Brain (organoid and tissue), 16 donors: ENCODE measurements at places on chromosomes 7 and 10.

DNA sequence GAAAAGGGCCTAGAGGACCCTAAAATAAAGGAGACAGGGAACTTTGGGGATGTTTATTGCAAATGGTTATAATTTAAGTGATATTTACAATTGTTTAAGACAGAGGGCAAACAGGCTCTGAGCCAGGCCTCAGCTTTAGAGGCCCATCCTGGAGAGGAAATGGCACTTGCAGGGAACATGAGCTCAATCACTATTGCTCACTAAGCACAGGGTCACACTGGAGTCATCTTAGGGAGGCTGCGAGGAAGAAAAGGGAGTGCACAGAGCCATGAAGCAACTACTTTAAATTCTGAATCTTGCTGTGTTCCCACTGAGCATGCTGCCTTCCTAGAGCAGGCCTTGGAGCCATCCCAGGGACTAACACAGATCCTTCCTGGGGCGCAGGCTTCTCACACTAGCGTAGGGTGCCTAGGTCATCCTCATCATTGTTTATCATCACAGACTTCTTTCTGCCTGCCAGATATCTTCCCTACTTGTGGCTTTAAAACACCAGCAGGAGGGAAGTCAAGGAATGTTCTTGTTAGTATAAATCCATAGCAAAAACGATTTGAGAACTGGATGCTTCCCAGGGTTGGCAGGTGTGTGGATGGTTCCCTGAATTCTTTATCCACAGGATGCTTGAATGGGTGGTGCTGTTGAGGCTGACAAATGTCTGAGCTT, 12.7 kb upstream of the DNAJB12 start:
- DNase-seq = no peak

- no peak for DNase-seq
These were observed 33.3 kb downstream of the ERCC6 start for GRCh38 chr10:49505589-49505988.

- DNase-seq = no peak
These were observed 1.7 kb downstream of the CDHR1 start for GRCh38 chr10:84196083-84196482.

DNA sequence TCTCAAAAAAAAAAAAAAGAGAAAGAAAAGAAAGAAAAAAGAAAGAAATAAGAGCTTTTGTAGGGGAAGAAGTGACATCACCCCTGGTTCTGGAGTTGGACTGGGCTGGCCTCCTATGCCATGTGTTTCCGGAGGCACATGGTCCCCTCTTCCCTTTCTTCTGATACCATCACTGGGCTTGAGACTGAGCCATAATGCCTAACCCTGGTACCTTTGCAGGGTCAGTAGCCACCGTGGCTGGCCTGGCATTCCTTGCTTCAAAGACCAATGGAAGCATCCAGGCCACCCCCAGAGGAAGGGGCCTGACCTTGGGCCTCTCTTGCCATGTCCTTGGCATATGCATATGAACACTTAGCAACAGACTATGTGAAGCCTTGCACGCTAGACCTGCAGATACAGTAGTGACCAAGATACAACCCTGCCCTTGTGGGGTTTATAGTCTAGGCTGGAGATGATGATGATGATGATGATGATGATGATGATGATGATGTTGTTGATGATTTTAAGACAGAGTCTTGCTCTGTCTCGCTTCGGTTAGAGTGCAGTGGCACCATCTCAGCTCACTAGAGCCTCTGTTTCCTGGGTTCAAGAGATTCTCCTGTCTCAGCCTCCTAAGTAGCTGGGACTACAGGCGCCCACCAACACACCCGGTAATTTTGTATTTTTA, 31.8 kb downstream of the SUFU start:
- no peak for DNase-seq

DNA sequence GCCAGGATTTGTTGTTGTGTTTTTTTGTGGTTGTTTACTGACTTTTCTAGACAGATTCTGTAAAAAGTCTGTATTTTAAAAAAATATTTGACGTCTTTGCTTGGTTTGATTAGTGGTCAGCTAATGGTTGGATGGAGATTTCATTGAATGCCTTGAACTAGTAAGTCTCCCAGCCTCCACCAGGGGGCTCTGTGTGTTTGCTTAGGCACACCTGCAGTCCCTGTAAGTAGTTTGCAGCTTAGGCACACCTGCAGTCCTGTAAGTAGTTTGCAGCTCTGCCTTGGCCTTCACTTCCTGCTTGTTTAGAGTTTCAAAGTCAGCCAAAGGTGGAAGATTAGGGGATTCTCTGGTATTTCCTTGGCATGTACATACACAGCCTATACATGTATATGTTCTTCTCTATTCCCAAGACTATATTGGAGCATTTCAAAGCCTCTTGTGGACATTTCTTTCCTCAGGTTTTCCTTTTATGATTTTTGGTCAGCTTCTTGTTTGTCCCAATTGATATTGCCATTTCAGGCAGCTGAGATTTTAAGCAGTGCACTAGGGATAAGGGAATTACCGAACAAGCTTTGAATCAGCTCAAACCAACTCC, 101.6 kb downstream of the CCSER2 start:
- no peak for DNase-seq

- DNase-seq = no peak
These were observed 5.9 kb upstream of the NUP42 start for GRCh38 chr7:23175938-23176337.

DNA sequence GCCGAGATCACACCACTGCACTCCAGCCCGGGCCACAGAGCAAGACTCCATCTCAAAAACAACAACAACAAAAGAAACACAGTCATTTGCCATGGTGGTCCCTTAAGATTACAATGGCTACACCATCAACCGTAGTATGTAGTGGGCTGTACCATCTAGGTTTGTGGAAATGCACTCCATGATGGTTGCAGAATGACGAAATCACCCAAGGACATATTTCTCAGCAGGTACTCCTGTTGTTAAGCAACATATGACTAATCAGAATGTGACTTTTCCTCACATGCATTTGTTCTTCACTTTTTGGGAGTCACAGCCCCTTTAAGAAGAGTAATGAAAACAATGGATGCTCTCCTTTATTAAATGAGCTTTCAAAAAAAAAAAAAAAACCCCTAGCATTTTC, 11.0 kb downstream of the SVIL start:
- DNase-seq = no peak

GRCh38 chr10:88800152-88801125, 2.1 kb upstream of the LIPM start:
- DNase-seq = no peak

DNA sequence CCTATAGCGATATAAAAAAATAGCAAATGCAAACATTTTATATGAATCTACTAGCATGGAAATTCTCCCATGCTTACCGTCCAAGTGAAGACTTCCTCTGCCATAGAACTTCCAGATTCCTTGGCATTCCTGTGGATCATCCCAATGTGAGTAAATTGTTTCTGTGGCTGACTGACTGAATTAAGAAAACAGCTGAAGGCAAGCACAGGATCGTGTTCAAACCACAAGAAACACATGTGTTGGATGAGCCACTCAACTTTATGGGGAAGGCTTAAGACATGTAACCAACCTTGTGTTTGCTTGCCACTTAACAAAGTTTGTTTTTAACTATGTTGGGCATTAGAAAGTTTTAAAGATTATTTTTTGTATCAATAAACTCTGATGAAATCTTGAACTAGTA, 2.6 kb upstream of the MYPN start:
- no peak for DNase-seq

GRCh38 chr10:78454123-78454645, 420.5 kb downstream of the RPS24 start:
- DNase-seq = no peak

DNA sequence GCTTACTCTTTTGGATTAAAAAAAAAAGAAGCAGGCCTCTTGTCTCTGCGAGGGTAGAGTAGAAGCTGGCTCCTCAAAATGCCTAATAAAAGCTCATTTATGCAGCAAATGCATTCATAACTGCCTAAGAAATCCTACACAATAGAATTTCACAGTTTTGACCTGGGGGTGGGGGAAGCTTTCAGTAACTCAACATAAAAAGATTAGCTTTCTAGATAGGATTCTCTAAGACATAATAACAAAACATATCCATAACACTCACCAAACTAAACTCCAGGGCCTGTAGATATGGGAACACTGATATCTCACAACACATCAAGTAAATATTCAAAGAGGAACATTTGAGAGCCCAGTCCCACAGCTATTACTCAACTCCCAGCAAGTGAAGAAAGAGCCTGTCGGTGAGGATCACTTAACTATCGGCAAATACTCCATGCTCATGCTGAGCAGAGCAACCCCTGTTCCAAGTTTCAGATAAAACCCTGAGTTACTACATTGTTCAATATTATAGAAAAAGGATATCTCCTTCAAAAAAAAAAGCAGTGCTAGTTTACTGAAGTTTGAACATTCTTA, 88.1 kb downstream of the COBL start:
- DNase-seq = peak; percentile 7

DNA sequence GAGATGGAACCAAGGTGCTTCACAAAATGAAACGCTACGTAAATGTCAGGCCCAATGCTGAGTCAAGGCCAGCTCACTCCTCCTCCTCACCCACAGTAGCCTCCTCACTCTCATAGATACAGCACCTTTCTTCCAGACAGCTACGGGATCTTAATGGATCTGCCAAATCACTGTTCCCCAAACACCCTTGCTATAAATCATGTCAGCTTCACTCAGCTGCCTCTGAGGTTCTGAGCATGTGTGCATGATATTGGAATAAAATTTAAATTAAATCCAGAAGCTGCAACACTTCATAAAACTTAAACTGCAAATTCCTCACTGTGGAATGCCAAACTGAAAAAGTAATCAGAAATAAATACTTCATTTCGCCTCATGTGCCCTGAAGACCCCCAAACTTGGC, 14.7 kb upstream of the CPXM2 start:
- no peak for DNase-seq

DNA sequence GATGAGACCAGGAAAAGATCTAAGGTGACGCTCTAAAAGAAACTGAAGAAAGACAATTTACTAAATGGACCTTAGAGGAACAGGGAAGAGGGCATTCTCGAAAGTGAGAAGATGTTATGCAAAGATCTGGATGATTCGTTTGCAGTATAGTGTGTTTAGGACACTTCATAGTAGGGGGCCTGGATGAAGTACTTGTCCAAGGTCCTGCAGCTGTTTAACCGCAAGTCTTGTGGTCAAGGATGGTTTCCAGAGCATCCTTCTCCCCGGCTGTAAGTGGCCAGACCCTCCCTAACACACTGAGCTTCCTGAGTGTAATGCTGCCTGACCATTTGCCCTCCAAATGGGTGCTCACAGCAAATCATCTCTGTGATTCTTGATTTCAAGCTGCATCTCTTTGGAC, 101.6 kb downstream of the XPNPEP1 start:
- no peak for DNase-seq

DNA sequence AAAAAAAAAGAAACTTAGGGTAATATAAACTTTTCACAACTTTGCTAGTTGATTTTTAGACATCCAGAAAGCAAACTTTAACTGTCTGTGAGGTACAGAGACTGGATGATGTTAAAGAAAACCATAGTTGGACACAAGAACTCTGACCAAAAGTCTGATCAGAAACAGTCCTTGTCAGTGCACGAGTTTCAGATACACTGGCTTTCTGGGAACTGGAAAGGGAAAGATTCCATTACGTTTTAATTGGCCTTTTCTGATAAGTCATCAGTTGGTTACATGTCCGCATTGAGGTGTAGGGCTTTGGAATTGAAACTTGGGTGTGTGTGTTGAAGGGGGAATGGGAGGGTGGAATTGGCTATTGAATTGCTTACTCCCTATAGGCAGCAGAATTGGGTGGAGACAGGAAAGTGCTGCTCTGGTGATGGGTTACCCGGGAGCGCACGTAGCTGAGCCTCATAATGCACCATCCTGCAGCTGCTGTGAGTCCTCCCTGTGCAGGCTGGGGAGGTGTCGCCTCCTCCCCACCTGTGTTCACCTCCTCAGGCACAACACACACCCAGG, 59.9 kb downstream of the DAGLB start:
- no peak for DNase-seq

DNA sequence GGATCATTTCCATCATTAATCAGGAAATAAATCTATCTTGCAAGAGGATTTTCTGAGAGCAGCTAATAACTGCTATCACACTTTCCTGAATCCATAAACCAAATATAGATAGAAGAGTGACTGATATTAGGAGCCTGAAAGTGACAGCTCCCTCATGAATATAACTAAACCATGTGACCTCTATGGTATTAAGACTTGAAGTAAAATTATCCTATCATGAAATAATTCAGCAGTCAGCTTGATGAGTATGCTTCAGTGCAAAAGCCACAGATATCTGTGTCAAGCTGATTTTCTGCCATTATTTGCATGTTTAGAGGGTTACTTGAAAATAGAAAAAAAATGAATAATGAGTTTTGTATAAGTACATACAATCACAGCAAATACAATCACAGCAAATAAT, 80.1 kb upstream of the PPP1R3A start:
- peak; percentile 18 for DNase-seq

DNA sequence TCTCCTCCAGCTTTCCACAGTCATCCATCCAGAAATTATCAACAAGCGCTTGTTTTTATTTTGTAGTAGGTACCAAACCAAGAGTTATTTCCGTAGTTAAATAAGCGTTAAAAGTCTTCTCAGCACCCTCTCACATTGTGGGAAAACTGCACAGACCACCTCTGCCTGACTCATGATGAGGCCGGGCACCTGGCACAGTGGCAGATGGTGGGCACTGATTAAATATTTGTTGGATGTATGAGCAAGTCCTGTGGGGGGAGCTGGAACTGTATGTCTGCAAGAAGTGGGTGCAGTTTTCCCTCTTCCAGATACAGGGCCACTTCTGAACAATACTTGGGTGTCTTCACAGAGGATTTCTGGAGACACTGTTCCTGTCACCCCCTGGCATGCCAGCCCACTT, 5.3 kb upstream of the REPIN1 start:
- no peak for DNase-seq

DNA sequence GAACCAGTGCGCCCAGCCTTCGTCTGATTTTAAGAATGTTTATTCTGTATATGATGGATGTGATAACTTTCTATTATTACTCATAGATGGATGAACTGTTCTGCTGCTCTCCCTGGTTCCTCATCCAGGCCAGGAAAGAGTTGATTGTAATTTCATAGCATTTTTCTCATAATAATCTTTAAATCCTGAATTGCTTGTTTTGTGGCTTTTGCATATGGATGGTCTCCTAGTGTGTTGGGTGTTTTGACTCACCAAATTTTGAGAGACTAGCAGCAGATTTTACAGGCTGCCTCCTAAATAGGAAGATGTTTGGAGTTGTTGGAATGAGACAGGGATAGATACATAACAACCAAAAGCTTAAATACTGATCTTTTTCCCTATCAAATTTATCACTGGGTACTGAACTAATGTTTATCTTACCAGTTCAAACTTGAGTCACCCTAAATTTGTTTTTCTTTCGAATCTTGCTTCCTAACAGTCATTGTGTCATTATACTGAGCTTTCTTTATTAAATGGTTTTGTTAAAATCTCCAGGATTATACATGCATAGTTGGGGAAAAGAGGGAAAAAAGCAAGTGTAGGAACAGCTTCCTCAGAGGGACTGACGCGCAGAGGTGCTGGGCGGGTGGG, 106.0 kb upstream of the GATA3 start:
- DNase-seq = no peak
